Calu3 (cell line): ENCODE measurements at places on chromosomes 12 and 14.

DNA sequence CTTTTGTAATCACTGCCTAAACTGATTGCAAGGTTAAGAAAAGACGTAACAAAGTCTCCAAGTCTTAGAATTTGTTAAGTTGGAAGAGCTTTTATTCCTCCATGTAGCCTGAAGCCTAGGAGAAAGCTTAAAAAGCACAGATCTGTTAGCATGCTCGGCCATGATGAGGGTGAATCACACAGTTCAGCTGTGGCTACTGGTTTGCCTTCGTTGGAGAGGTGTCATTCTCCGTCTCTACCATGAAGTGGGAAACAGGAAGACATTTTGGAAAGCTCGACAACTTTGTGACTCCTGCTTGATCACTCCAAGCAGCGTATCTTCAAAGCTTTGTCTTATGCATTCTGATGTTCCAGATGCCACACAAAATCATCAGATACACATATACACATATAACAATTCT lies 27.1 kb downstream of the DCP1B start:
- H3K4me1 ChIP-seq, result no peaks in the 10 kb centered on the region
- H3K36me3 ChIP-seq, result no peaks in the 10 kb centered on the region
- DNase-seq, result no peak
- no peak overlapping the region for H3K4me3 ChIP-seq
- no peaks in the 10 kb centered on the region for H3K27me3 ChIP-seq

- H3K27ac ChIP-seq, result no peak overlapping the region
- no peaks in the 10 kb centered on the region for H3K4me1 ChIP-seq
- peaks cover 13% of the 10 kb centered on the region for H3K27me3 ChIP-seq
- H3K36me3 ChIP-seq, result no peaks in the 10 kb centered on the region
Observed at GRCh38 chr14:51836417-51836816, 24.0 kb upstream of the GNG2 start.

DNA sequence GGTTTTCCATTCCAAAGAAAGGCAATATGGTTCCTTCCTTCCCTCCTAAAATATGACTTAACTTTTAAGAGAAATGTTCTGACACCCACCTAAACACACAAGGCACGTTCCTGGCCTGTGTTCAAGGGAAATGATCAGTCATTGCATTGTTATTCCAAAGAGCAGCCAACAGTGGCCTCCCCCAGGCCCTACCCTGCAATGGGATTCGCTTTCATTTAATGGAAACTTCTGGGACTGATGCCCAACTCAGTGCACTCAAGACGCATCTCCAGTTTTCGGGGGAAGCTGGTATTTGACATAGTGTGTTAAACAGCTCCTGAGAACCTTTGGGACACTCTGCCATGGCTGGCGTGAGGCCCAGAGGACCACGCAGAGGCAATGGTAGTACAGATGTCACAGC lies 65.9 kb downstream of the DDX51 start:
- H3K27ac ChIP-seq, result no peak overlapping the region
- no peaks in the 10 kb centered on the region for H3K27me3 ChIP-seq
- H3K36me3 ChIP-seq, result peaks cover 28% of the 10 kb centered on the region
- H3K4me1 ChIP-seq, result peaks cover 2% of the 10 kb centered on the region

- H3K27me3 ChIP-seq, result no peaks in the 10 kb centered on the region
- DNase-seq, result no peak
- H3K4me3 ChIP-seq, result no peak overlapping the region
- H3K27ac ChIP-seq, result no peak overlapping the region
Observed at GRCh38 chr12:133192847-133193246, 11.6 kb downstream of the ZNF268 start.

- no peak overlapping the region for H3K4me3 ChIP-seq
- peak overlapping the region; percentile 1 for H3K27ac ChIP-seq
- no peaks in the 10 kb centered on the region for H3K36me3 ChIP-seq
- H3K4me1 ChIP-seq, result no peaks in the 10 kb centered on the region
Observed at GRCh38 chr12:12665194-12665593, 30.8 kb downstream of the GPR19 start.

DNA sequence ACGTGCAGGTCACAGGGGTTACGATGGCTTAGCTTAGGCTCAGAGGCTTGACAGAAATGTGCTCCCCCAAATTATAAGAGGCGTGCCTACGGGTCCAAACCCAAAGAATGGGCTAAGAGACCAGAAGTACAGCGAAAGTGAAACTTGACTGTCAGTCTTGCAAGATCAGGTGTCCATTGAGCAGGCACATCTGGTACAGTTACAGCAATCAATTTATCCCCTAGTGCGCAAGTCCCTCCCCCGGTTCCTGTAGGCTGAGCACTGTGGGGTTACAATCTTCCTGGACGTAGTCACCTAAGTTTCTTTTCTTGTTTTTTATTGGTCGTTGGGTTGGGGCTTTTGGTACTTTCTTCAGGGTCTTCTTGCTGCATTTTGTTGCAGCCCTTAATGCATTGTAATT lies 134.2 kb downstream of the UNC79 start:
- no peak for DNase-seq
- H3K4me1 ChIP-seq, result no peaks in the 10 kb centered on the region
- no peaks in the 10 kb centered on the region for H3K36me3 ChIP-seq

GRCh38 chr14:87996291-87996592 lies 3.3 kb upstream of the GALC start:
- H3K36me3 ChIP-seq, result peaks cover 17% of the 10 kb centered on the region
- H3K4me1 ChIP-seq, result peaks cover 12% of the 10 kb centered on the region

DNA sequence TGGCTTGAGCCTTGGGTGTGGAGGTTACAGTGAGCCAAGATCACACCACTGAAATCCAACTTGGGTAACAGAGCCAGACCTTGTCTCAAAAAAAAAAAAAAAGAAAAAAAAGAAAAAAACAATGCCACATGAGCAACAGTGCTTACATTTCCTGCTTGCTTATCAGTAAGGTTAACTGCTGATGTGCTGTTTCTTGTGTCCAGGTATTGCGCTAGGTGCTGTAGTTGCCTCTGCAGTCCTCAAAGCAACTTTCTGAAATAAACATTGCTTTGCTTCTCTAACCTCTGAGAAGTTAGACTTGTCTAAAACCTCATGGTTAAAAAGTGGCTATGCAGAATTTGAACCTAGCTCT lies 24.7 kb downstream of the RNF34 start:
- H3K27me3 ChIP-seq, result no peaks in the 10 kb centered on the region
- H3K4me3 ChIP-seq, result no peak overlapping the region
- no peaks in the 10 kb centered on the region for H3K4me1 ChIP-seq
- DNase-seq, result no peak

DNA sequence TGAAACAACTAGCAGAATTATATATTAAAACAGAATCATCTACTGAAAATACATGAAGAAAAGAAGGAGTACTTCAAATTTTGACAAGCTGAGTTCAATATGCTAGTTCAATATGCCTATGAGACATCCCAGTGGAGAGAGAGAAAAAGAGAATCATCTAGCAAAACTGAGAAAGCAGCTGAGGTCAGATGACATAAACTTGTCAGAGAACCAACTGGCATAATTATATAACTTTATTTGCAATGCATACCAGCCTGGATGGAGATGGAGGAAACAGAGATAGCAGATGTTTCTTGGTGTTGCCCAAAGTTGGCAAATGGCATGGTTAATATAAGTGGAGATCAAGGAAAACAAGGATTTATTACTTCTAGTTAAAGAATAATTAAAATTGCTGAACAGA lies 148.7 kb upstream of the PDZRN4 start:
- H3K27ac ChIP-seq, result no peak overlapping the region
- no peaks in the 10 kb centered on the region for H3K27me3 ChIP-seq
- no peak overlapping the region for H3K4me3 ChIP-seq
- H3K4me1 ChIP-seq, result no peaks in the 10 kb centered on the region
- no peak for DNase-seq
- no peaks in the 10 kb centered on the region for H3K36me3 ChIP-seq

DNA sequence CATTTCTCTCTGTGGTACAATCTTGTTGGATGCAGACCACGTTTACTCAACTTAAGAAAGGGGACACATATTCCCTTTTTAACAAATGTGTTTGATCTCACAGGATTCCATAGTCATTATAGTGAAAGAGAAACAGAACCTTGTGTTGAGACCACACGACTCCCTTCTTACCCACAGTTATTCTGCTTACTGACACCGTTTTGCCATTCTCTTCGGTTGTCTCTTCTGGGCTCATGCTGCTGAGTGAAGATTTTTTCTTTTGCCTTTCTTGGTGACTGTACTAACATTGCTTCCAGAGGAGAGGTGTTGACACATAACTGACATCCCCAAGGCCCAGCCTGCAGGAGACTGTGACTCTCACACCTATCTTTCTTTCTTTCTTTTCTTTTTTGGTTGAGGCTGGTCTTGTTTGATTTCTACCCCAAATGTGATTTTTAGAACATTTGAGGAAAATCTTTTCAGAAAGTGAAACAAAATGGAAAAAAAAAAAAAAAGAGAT lies 61.2 kb upstream of the OTOGL start:
- no peaks in the 10 kb centered on the region for H3K4me1 ChIP-seq
- H3K27me3 ChIP-seq, result no peaks in the 10 kb centered on the region
- H3K27ac ChIP-seq, result no peak overlapping the region
- no peak for DNase-seq
- H3K36me3 ChIP-seq, result no peaks in the 10 kb centered on the region

DNA sequence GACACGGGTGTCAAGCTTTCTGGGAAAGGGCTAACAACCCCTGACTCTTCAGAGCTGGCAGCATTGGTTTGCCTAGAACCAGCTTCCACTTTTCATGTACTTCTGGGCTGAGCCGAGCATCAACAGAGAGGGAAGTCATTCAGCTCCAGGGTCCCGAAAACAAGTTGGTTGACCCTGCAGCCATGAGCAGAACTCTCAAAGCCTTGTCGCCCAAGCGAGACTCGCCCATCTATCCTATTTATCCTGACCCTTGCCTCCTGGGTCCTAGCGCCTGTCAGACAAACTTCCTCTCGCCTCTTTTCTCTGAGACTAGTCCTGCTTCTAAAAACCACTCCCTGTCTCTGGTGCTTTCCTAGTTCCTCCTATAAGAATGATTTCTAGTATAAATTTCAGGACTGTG lies 47.9 kb downstream of the ASCL4 start:
- no peak overlapping the region for H3K4me3 ChIP-seq
- H3K27me3 ChIP-seq, result no peaks in the 10 kb centered on the region
- H3K27ac ChIP-seq, result no peak overlapping the region
- no peaks in the 10 kb centered on the region for H3K36me3 ChIP-seq
- no peaks in the 10 kb centered on the region for H3K4me1 ChIP-seq

DNA sequence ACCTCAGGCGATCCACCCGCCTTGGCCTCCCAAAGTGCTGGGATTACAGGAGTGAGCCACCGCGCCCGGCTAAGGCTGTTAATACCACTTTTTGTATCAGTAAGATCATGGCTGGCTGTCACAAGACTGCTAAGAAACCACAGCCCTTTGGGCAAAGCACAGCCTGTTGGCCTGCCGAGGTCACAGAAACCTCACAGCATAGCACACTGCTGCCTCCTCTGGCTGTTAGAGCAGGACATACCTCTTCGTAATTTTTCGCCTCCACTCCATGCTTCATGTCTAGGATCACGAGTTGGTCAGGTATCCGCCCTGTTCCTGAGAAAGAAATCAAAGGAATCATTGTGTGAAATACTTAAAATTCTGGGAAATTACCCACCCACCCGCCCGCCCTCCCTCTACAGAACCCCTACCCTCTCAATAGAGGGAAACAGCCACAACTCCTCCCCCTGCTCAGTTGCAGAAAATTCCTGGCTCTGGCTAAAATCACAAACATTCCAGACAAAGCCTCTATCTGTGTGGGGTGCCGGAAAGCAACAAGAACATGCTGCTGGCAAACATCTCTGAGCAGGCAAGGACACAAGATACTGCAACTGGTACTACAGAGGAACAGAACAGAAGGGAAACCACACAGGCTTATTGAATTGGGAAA lies 20.7 kb upstream of the NEK9 start:
- H3K4me1 ChIP-seq, result peaks cover 39% of the 10 kb centered on the region
- peaks cover 44% of the 10 kb centered on the region for H3K36me3 ChIP-seq
- peak; percentile 73 for DNase-seq
- H3K27ac ChIP-seq, result peak overlapping the region; percentile 66
- no peaks in the 10 kb centered on the region for H3K27me3 ChIP-seq

GRCh38 chr12:128840862-128841468 lies 12.3 kb upstream of the GLT1D1 start:
- no peaks in the 10 kb centered on the region for H3K4me1 ChIP-seq
- H3K27me3 ChIP-seq, result no peaks in the 10 kb centered on the region
- H3K36me3 ChIP-seq, result no peaks in the 10 kb centered on the region
- no peak overlapping the region for H3K4me3 ChIP-seq

- no peak overlapping the region for H3K4me3 ChIP-seq
- H3K4me1 ChIP-seq, result peaks cover 47% of the 10 kb centered on the region
- no peaks in the 10 kb centered on the region for H3K27me3 ChIP-seq
- no peak for DNase-seq
Observed at GRCh38 chr12:8156416-8156815, 399 bp upstream of the ZNF705A start.

DNA sequence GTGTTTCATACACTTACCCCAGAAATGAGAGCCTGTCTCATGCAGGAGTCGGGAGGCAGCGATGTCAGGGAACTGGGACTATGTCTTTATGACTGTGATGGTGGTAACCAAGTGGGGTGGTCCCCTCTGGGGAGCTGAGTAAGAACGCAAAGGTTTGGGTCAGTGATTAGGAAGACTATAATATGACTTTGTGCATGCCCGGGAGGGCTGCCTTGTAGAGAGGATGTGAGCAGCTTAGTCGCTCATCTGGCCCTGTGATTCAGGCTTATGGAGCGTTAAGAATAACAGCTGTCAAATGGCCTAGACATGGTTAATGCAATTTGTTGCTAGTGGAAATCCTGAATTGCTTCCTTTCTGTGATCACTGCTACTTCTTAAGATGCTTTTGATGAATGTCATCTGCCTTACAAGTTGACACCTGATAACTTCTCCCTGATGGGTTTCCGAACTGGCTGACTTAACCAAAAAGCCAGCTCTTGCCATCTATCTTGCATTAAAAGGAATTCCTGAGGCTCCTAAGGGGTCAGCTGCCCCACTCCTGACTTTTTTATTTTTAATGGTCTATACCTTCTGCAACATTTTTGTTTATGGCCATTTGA lies 35.4 kb upstream of the AACS start:
- H3K36me3 ChIP-seq, result peaks cover 14% of the 10 kb centered on the region
- H3K4me1 ChIP-seq, result no peaks in the 10 kb centered on the region
- no peaks in the 10 kb centered on the region for H3K27me3 ChIP-seq

GRCh38 chr12:85527192-85527591 lies 247.2 kb downstream of the ALX1 start:
- no peaks in the 10 kb centered on the region for H3K36me3 ChIP-seq
- H3K27ac ChIP-seq, result no peak overlapping the region
- H3K4me1 ChIP-seq, result no peaks in the 10 kb centered on the region
- H3K27me3 ChIP-seq, result no peaks in the 10 kb centered on the region
- no peak overlapping the region for H3K4me3 ChIP-seq

GRCh38 chr14:61296719-61297502 lies 15.8 kb upstream of the TMEM30B start:
- no peaks in the 10 kb centered on the region for H3K27me3 ChIP-seq
- H3K27ac ChIP-seq, result no peak overlapping the region
- no peak overlapping the region for H3K4me3 ChIP-seq
- DNase-seq, result peak; percentile 25
- H3K4me1 ChIP-seq, result peaks cover 9% of the 10 kb centered on the region
